Naive thymus-derived CD8-positive, alpha-beta T cell (primary cell): ENCODE measurements at places on chromosomes 2 and 18. TPM values are rescaled to one million over a fixed set of nuclear protein-coding genes. Genes with fewer than 3 reads are reported as not detected.

UGT1A8 gene
- total RNA-seq = not detected

ATOH8 gene
- not detected for total RNA-seq

THOC1 gene
- 86.0 TPM for total RNA-seq

RPRD1A gene
- total RNA-seq = 49.6 TPM

ICOS gene
- 31.9 TPM for total RNA-seq

ZNF385B gene
- not detected for total RNA-seq

C2orf81 gene
- 9.8 TPM for total RNA-seq

DNA sequence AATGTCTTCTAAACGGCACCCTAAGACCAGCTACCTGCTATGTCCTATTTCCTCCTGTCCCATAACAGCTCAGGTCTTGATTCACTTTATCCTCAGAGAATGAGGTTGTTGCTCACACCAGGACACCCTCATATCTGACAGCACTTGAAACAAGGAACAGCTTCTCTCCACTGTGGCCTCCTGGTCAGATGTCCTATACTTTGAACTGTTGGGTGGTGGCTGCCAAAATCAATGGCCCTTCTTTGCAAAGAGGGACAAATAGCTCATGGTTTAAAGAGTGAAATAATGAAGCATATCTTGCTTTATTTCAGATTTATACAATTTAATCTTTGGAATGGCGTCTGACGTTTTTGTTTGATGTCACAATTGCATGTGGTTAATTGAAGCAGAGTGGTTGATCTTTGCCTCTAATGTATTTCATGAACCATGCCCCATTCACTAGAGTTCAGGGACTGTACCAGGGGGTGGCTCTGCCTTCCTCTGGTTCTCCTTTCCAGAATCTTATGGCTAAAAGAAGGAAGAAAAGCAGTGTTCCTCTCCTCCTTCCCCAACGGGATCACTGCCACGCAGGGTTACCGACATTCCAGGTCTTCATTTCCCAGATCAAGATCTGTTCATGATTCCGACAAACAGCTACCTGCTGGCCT is 24.1 kb upstream of the ZCCHC2 start:
- no peak for DNase-seq

DNA sequence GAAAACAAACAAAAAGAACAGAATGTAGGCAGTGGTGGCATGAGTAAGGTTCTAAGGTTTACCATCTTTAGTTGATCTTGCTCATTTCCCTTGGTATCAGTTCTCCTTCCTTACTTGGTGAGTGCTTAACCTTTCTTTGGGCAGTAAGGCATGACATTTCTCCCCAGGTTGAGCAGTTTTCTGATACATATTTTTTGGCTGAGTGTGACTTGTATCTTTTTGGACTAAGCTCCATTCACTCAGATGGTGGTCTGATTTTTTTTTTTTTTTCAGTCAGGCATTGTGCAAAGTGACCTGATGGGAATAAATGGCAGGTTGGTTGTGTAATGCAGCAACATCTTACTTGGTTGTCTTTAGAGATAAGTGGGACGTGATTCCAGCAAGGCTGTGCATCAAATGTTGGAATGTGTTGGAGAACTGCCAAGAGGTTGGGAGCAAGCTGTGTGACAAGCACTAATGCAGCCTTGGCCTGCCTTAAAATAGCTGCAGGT is 15.1 kb downstream of the SPTBN1 start:
- no peak for DNase-seq

DNA sequence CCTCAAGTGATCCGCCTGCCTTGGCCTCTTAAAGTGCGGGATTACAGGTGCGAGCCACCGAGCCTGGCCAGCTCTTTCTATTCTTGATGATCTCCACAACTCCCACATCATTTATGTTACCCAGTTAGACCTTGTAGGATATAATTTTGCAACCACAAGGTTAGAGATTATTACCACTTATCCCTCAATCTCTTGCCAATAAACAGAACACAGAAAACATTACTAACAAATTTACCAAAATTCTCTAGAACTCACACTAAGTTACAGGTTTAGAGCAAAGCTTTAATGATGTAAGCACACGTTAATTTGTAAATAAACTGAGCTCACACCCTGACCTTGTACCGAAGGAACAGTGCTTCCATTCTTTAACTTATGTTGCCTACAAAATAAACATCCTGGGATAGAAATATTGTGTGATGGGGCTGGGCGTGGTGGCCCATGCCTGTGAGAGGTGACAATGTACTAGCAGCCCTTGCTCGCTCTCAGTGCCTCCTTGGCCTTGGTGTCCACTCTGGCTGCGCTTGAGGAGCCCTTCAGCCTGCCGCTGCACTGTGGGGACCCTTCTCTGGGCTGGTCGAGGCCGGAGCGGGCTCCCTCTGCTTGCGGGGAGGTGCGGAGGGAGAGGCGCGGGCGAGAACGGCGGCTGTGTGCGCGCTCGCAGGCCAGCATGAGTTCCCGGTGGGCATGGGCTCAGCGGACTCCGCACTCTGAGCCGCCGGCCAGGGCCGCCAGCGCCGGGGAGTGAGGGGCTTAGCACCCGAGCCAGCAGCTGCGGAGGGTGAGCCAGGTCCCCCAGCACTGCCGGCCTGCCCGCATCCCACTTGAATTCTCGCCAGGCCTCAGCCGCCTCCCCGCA is 42.1 kb upstream of the ITSN2 start:
- DNase-seq = no peak

DNA sequence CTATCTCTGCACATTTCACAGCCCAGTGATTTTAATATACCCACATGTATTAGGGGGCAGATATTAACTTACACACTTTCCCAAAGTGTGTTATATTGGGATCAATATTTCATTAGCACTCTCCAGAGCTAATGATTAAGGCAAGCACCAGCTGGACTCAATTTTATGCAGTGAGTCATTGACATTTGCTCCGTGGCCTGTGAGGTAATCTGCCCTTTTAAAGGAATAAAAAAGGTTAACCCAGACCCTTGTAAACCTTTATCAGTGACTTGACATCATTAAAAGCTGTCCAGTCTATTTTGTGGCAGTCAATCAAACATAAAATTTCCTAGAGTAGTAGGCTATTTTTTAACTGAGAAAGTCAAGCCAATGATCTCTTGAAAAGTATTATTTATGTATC is 1870.4 kb upstream of the CELF4 start:
- DNase-seq = no peak
